Astrocyte (in vitro differentiated cells and primary cell): ENCODE measurements at places on chromosomes 3 and 15. TPM values are rescaled to one million over a fixed set of nuclear protein-coding genes. Genes with fewer than 3 reads are reported as not detected.

DNA sequence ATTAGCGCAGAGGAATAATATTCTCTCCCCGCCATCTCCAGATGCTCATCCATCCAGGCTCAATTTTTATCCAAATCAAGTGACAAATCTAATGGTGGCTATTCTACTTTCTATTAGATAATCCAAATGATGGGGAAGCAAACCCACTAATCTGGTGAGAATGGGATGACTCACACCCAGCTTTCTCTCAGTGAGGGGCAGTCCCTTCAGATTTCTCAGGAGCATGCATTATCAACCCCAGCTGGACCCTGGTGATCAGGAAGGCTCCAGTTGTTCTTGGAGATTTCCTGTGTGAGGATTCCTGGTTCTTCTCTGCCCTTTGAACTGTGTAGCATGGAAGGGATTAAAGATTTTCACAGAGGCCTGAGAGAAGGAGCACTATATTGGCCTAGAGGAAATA, 358.0 kb downstream of the WDR72 start:
- DNase-seq = no peak

GRCh38 chr3:62368705-62369475, 4.5 kb downstream of the FEZF2 start:
- no peak for DNase-seq

DNA sequence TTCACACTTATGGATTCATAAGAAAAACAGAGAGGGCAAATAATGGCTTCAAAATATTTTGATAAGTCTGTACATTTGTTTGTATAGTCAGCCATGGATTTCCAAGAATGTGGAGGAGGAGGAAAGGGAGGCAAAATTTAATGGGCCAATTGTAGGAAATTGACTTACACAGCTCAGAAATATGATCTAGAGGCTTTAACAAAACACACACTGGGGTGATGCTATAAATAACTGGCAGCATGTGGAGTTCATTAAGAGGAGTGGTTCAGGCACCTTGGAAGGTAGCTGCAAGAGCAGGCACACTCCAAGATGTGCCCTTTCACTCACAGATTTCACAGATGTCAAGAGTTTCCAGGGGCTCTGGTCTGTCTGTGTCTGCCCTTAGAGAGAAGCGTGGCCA, 193.4 kb upstream of the RASGRP1 start:
- DNase-seq = peak; percentile 73

DNA sequence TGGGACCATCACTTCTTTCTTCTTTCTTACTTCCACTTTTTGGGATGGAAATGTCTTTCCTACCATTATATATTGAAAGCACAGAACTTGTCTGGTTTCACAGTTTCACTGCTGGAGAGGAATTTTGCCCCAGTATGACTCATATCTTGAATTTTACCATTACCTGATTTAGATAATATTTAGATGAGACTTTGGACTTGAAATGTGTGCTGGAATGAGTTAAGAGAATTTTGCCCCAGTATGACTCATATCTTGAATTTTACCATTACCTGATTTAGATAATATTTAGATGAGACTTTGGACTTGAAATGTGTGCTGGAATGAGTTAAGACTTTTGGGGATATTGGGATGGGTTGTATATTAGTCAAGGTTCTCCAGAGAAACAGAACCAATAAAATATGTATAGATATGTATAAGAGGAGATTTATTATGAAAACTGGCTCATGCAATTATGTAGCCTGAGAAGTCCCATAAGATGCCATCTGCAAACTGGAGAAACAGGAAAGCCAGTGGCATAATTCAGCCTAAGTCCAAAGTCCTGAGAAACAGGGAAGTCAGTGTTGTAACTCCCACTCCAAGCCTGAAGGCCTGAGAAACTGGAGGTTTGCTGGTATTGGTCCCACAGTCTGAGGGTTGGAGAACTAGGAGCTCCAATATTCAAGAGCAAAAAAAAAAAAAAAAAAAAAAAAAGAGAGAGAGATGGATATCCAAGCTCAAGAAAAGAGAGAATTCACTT, 1029.2 kb downstream of the EPHA3 start:
- no peak for DNase-seq

DNA sequence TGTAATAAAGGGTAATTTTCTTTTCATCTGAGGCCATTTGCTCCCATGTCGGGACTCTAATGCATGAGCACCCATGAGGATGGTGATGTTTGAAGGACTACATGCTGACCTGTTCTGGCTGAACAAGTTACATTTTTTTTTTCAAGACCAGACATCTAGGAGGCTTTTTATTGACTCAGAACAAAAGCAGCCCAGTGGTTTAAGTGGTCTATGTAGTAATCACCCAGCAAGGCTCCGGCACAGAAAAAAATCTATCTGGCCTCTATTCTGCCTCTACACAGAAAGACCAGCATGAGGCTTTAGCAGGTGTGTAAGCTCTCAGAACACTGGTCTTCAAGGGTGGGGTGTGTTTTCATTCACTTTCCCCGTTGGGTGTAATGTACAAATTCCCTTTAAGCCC, 95.1 kb upstream of the ZBED2 start:
- DNase-seq = peak; percentile 85

GRCh38 chr3:13657660-13658435, 108.9 kb downstream of the FBLN2 start:
- DNase-seq = no peak

DNA sequence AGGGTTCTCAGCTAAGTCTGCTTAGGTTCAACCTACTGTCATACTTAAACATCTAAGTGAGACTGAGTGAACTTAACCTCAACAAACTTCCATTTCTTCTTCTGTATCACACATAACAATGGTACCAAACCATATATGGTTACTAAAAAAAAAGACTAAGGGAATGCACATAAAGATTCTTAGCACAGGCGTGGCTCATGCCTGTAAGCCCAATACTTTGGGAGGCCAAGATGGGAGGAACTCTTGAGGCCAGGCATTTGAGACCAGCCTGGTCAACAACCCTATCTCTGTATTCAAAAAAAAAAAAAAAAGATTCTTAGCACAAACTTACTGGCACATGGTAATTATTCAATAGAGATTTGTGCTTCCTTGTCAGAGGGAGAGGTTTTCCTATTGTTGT, 57.9 kb downstream of the ACAP2 start:
- no peak for DNase-seq

- no peak for DNase-seq
These were observed 9.3 kb downstream of the GNAI2 start for GRCh38 chr3:50245251-50245745.

Gene ARNT2
- 2.7 and 3.5 TPM in 2 replicates for total RNA-seq

DNA sequence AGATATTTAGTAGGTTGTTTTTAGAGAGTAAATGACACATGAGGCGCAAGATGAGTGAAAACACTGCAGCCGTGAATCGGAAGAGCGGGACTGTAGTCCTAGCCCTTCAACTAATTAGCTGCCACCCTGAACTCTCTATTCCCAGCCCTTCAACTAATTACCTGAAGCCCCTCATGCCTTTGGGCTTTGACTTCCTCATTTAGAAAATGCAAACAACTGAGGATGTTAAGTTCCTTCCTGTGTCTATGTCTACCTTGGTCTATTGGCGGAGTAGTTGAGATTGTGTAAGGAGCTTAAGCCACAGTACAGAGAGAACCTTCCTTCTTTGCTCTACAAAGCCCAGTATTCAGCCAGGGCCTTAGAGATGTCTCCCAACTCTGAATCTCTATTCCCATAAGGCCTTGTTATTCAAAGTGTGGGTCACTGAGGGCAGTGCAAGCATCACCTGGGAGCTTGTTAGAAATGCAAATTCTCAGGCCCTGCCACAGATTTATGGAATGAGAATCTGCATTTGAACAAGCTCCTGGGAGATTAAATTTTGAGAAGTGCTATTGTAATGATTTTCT, 71.8 kb upstream of the SCN5A start:
- no peak for DNase-seq

DNA sequence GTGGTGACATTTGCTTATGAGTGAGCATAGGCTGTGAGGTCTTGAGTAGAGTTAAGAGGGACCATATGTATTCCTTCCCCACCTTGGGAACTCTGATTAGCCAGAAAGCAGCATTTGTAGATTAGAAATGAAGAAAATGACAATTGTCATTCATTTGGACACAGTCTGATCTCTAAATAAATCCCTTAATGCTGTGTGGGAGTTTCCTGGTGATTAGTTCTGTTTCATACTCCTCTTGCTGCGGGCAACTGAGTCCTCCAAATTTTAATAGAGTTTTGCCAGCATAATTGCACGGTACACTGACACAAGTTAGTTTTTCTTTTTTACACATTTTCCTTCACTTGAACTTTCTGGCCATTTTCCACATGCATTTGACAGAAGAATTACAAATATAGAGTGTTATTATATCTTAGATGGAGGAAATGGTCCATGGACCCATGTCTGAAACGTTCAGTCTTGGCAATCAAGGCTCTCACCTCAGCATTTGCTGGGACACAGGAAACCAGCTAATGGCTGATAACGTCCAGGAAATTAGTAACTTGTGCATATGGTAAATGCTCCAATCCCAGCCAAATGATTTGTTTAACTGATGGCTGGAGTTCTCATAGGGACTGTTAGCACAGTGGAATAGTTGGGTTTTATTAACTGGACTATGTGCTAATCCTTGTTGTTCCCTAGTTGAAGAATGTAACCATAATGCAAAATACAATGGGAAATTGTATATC, 321.2 kb downstream of the RBMS3 start:
- no peak for DNase-seq

- DNase-seq = no peak
These were observed 39.3 kb upstream of the CEMIP start for GRCh38 chr15:80739919-80740318.

Gene PP2D1
- not detected in 2 replicates for total RNA-seq

GRCh38 chr15:36756707-36757106, 177.3 kb downstream of the CDIN1 start:
- DNase-seq = no peak

GRCh38 chr3:86969500-86970189, 21.3 kb downstream of the VGLL3 start:
- DNase-seq = no peak

GRCh38 chr3:134328846-134329245, 45.4 kb downstream of the AMOTL2 start:
- no peak for DNase-seq

DNA sequence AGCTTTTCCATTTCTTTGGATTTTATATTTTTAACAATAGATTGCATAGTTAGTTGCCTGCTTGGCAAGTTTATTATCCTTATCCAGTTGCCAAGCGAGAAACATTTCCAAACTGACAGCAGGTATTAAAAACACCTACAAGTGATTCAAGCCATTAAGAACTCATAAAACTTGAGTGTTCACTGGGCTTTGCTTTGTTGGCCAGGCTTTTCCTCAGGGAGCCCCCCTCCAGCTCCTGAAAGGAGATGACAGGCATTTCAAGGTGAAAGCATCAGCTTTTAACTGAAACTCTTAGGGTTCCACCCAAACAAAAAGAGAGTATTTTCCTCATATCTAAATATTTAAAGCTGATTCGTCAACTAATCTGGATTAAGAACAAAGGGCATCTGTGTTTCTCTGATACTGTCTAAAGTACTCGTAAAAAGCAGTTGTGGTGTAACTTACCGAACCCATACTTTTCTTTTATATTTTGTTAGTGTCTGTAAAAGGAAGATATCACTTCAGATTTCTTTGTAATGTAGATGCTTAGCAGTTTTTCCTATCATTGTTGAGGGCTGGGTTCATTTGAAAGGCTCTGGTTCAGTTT, 363.4 kb downstream of the OTOL1 start:
- DNase-seq = no peak

DNA sequence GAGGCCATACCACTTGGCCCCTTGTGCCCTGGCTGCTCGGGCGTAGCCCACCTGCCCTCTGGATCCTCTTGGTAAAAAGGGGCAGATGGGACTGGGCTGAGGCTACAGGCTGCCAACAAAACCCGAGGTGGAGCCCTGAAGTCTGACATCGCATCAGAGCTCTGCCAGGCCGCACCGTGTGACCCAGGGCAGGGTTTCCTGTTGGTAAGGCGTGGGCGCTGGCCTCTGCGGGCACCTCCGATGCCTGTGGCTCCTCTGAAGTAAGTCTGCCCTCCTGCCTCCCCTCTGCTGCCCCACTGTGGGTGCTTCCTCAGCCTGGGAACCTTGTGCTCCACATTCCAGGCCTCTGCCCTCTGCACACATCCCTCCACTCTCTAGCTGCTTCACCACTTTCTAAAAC, 8.9 kb downstream of the CHDH start:
- no peak for DNase-seq

Gene CDHR4
- total RNA-seq = not detected in 2 replicates

DNA sequence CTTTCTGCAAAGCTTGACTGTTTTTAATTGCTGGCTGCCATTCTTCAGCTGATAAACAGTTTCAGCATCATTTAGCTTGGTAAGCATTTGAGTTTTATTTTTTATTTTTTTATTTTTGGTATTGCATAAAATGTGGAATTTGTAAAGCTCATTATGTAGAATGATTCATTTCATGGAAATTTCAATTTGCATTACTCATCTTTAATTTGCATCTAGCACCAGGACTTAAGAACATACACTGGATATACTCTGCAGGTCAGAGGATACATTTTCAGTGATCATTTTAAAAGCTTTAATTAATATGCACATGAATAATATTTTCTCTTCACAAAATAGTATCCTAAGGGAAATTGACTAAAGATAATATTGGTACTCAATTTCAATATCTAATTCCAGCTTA, 732.4 kb upstream of the BCHE start:
- no peak for DNase-seq

Gene ARL13B
- 9.8 and 10.9 TPM in 2 replicates for total RNA-seq

- peak; percentile 16 for DNase-seq
These were observed 73.6 kb upstream of the ACAD9 start for GRCh38 chr3:128805772-128806171.

GRCh38 chr15:72492733-72493132, 18.6 kb downstream of the ARIH1 start:
- DNase-seq = no peak

- DNase-seq = no peak
These were observed 46.5 kb downstream of the KLHL25 start for GRCh38 chr15:85748176-85748575.

Gene DNASE1L3
- total RNA-seq = not detected in 2 replicates

Gene SLC2A2
- total RNA-seq = not detected in 2 replicates

Gene GOLGA8N
- 3.0 and 5.0 TPM in 2 replicates for total RNA-seq

DNA sequence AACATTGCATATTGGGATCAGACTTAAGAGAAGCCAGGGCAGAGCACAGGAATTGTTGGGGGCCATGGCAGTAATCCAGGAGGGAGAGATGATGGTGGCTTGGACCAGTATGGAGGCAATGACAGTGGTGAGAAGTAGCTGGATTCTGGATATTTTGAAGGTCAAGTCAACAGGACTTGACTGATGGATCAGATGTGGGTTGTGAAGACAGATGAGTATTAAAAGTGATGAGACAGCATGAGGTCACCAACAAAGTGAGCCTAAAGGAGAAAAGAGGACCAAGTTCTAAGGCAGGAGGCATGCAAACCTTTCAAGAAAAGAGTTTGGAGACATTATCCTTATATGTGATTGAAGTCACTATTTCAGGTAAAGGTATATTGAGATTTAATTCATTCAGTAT, 56.6 kb upstream of the TIPARP start:
- no peak for DNase-seq

Gene SLC28A1
- total RNA-seq = not detected in 2 replicates
